ENCODE measurements at places on chromosomes 6 and 20.

GRCh38 chr6:158438226-158438625 lies 121.7 kb upstream of the TMEM181 start:
- DNase-seq, result no peak

- no peak for DNase-seq
Observed at GRCh38 chr6:169915769-169916550, 164.5 kb downstream of the ERMARD start.

DNA sequence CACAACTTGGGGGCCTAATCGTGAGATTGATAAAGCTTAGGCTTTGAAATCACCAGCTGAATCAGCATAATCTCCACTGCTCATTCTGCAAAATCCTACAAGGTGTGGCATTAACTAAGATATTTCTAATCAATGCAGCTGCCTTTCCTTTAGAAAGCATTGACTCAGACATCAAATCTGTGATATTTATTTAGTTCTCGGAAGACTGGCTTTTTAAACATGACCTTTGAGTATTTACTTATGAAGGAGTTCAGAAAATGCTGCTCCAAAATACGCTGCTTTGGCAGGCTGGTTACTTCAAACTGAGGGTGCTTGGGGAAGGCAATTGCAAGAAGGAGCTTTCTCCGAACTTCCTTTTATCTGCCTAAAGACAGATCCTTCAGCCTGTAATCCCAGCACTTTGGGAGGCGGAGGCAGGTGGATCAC lies 23.7 kb upstream of the FUCA2 start:
- DNase-seq, result no peak

GRCh38 chr6:107275330-107275865 lies 160.1 kb upstream of the BEND3 start:
- no peak for DNase-seq

GRCh38 chr6:79640146-79641111 lies 9.3 kb downstream of the SH3BGRL2 start:
- no peak for DNase-seq

DNA sequence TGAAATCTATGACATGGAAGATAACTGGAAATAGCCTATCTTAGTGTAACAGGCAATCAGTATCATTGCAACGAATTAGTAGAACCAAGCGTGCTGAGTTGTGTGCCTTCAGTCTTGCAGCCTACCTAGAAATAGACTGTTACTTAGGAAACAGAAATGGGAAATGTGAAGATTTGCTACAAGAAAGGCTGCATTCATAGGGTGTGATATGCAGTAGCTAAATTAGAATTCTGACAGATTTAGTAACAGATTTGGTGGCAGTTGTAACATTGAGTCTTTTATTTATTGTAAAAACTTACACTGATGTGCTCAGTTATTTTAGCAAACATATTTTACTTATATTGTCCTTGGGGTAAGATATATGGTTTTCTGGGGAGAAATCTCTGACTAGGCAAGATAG lies 56.2 kb downstream of the MAP7 start:
- no peak for DNase-seq

GRCh38 chr20:52279706-52280105 lies 88.1 kb upstream of the ZFP64 start:
- no peak for DNase-seq

DNA sequence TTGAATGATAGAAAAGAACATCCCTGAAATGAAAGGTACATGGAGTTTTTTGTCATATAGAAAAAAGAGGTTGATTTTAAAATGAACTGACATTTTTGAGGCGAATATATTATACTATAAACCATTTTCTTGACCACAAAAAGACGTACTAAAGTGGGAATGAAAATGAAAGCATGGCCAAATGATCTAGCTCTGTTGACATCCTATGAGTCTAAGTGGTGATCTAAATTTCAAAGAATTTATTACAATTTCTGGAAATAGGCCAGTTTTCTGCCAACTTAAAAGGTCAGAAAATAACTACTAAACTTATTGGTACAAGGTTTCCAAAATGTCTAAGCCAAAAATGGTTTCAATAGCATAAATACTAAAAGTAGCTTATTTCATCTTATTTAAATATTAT lies 536.8 kb downstream of the EYS start:
- no peak for DNase-seq

DNA sequence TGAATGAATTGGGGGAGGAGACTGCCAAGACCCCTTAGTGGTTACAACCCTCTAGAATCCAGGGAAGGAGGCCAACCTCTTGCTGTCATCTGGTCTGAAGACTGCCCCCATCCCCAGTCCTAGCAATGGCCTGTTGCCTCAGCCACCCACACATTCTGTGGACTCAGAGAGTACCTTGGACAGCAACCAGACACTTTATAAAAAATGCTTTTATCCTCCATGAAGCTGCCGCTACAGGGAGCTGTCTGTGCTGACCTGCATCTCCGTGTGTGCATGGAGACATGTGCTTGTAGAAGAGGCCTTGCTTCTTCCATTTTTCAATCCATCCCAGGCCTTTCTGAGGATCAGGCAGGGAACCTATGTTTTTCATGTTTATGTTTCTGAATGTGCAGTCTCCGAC lies 15.2 kb downstream of the CDH22 start:
- DNase-seq, result no peak
